Activated CD8-positive, alpha-beta memory T cell treated with anti-CD3 and anti-CD28 coated beads for 1 hour (primary cell): ENCODE measurements at places on chromosomes 3 and 15.

DNA sequence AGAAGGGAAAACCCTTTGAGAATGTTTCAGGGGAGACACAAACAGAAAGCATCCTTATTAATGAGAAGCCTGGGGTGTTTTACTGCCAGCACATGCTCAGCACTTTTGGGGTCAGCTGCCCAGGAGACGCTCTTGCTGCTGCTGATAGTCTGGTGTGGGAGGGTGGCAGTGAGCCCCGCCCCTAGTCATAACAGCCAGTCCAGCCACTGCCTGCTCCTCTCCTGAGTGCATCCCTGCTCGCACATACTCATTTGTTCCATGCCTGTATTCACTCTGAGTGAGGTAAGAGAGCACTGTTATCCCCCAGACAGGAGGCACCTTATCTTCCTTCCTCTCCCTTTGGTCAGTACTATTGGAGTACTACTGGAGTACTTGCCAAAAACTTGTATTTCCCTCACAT lies 101.3 kb downstream of the ETFA start:
- no peak for DNase-seq

GRCh38 chr3:51709004-51709420 lies 2.1 kb downstream of the GRM2 start:
- DNase-seq: no peak

DNA sequence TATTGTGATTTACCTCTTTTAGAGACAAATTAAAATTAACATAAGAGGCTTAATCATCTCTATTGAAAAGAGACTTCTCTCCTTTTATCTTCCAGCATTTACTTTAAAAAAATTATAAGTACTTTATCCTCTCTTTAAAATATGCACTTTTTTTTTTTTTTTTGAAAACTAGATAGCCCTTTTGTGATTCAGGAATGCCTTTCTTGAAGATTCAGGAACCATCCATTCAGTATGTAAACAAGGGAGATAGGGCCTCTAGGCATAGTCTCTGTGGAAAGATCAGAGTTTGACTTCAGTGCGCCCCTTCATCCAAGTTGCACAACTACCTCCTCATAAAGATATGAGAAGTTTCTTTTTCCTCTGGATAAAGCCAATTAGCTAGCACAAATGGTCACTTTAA lies 1163.7 kb downstream of the SI start:
- no peak for DNase-seq

DNA sequence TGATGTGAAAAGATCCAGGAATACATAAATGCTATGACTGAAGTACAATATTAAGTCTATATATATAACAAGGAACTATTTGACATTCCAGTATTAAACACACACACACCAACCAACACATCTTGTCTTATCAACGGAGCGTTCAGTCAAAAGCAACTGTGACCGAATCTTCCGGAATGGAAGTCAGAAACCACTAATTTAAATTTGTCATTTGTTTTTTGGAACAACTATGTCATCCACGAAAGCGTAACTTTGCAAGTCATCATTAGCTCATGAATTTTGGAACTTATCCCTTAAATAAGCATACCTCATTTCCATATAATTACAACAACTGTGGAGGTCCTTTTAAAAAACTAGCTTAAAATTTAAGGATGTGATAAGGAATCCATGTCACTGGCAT lies 5.0 kb downstream of the ZNF385D start:
- no peak for DNase-seq

DNA sequence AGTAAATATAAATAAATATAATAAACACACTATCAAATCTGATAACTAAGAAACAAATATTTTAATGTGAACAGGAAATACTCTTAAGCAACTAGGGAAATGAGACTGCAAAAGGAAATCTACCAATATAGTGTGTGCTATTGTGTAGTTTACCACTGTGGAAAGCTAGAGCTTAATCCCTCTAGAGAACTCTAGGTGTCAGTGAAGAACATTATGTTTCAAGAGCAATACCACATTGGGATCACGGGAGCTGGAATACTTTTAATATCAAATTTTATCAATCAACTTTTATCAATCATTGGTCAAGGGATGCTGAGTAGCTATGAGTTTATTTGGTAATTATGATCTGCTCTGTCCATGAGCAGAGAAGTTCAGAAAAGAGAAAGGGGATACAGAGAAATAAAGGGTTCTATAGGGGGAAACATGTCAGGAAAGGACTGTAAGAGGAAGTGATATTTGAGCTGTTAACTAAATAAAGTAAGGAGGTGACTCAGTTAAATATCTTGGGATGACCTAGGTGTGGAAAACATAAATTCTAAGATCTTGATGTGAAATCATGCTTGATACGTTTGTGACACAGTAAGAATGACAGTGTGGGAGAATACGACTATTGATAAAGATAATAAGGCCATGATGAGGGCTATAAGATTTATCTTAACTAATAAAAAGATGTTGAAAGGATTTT lies 762.2 kb upstream of the ALCAM start:
- no peak for DNase-seq

- no peak for DNase-seq
Measured at GRCh38 chr3:172303181-172303580, 145.1 kb downstream of the GHSR start.

GRCh38 chr3:178420033-178420432 lies 116.2 kb upstream of the KCNMB2 start:
- no peak for DNase-seq

GRCh38 chr3:21778715-21779114 lies 27.7 kb upstream of the ZNF385D start:
- DNase-seq: no peak

GRCh38 chr3:168312984-168313383 lies 217.3 kb upstream of the GOLIM4 start:
- no peak for DNase-seq

DNA sequence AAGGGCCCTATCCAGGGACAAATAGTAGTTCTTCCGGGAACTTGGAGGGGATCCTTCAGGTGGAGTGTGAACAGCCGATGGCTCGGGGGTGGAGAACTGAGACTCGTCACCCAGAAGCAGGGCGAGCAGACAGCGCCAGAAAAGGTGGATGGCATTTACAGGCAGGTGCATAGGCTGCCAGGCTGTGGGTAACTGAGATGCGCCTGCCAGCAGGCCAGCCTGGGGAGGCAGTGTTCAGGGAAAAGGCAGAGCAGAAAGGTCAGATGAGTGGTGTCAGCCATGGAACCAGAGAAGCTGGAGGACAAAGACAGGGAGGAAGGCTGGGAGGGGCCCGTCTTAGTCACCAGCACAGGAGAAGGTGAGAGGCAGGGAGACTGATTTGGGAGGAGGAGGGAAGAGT lies 53.0 kb upstream of the SEC22A start:
- no peak for DNase-seq

DNA sequence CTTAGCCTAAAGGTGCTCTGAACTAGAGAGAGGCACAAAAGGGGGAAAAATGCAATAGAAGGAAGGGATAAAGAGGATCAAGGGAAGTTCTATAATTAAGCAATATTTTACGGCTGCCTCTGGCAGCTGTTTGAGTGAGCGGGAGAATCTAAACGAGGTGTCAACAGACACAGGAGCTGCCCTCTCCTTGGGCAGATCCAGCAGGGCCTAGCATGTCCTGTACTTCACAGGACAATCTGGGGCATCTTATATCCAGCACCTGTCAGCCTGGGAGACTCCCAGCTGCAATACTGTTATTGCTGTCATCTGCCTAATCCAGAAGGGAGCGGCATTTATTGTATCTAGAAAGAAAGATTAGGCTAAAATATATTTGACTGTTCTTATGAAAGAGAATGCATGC lies 68.9 kb downstream of the WWTR1 start:
- DNase-seq: no peak

- DNase-seq: no peak
Measured at GRCh38 chr3:38564631-38565338, 68.6 kb downstream of the EXOG start.

GRCh38 chr15:69578252-69578651 lies 125.6 kb downstream of the RPLP1 start:
- DNase-seq: no peak

GRCh38 chr15:57324944-57325679 lies 51.2 kb upstream of the CGNL1 start:
- DNase-seq: no peak

DNA sequence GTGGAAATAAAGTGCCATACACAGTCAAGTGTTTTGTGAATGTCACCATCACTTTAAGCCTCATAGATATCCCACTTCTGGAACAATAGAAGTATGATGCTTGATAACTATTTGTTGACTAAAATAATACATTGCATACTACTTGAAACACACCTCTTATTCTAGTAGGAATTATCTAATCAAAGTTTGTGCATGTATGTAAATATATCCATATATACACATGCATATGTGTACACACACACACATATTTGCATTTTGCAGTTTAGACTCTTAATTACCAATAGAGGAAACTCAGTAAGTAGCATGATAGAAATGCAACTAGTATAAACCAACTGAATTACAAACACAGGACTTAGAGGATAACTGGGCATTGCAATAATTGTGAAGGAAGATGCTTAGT lies 1084.1 kb downstream of the FHIT start:
- DNase-seq: no peak

DNA sequence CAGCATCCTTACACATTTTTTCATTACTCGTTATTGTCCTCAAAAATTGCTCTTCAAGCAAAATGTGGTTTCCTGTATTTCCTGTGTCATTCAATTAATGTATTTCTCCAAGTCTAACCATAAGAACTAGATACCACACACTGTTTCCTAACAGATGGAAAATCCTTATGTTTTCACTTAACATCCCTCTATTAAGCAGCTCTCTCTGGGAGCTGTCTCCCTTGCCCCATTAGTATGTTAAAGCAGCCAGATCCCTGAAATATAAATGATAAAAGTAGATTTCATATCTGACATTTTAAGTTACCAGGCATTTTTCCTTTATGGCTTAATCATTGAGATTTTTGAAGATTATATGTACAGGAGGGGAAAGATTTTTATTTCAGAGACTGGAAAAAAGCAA lies 15.9 kb downstream of the PFN2 start:
- no peak for DNase-seq

- DNase-seq: no peak
Measured at GRCh38 chr3:54228806-54229205, 106.5 kb downstream of the CACNA2D3 start.

DNA sequence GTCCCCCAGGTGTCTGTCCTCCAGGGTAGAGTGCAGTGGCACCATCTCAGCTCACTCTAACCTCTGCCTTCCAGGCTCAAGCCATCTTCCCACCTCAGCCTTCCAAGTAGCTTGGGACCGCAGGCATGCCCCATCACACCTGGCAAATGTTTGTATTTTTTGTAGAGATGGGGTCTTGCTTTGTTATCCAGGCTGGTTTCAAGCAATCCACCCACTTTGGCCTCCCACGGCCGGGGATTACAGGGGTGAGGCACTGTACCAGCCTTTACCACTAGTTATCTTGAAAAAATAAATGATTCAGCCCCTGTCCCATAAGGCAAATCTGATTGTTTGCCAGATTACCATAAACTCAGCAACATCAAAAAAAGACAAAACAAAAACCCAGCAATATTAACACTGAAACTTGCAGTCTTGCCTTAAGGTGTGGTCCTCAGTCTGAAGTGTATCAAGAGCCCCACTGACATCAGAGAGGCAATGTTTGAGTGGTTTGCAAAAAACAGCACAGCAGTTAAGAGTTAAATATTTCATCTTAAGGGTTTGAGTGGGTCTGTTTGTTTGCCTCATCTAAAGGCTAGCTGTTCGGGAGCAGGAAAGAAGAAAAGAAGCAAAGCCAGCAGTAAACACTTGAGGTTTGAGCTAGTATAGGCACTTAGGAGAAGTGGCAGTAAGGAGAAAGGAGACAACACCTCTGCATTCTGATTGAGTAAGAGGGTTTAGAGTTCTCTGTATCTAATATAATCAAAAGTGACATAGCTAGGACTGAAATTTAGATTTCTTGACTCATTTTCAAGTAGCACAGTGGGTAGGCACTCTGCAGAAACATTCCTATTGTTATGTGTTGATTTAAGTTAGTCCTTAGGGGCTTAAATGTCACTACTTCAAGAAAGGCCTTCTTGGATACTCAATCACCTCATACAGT lies 26.3 kb upstream of the EDEM1 start:
- no peak for DNase-seq
